ENCODE measurements at places on chromosomes 2 and 18.

DNA sequence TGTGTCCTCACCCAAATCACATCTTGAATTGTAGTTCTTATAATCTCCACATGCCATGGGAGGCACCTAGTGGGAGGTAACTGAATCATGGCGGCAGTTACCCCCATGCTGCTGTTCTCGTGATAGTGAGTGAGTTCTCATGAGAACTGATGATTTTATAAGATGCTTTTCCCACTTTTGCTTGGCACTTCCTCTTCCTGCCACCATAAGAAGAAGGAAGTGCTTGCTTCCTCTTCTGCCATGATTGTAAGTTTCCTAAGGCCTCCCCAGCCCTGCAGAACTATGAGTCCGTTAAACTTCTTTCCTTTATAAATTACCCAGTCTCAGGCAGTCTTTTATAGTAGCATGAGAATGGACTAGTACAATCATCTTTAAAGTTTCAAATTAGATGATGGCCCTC lies 902.4 kb upstream of the PIK3C3 start:
- no peak for DNase-seq

GRCh38 chr2:60597346-60597745 lies 43.9 kb upstream of the BCL11A start:
- DNase-seq = no peak

GRCh38 chr2:102239344-102239743 lies 52.5 kb downstream of the IL1RL2 start:
- no peak for DNase-seq

DNA sequence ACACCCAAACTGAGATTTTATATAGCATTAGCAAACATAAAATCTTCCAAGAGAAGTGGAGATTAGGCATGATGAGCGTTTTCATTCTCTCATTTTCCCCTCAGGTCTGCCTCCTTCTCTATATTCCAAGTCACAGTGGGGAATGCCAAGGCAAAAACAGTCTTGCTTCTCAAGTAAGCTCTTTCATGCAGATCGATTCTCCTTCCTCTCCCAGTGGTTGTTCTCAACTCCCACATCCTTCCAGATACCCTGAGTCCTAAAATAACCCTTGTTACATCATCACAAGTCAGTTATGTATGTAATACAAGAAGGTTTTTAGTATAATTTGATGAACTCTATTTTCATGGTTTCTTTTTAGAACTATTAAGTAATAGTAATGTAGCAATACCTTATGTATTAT lies 150.6 kb downstream of the TXNL1 start:
- DNase-seq = no peak

DNA sequence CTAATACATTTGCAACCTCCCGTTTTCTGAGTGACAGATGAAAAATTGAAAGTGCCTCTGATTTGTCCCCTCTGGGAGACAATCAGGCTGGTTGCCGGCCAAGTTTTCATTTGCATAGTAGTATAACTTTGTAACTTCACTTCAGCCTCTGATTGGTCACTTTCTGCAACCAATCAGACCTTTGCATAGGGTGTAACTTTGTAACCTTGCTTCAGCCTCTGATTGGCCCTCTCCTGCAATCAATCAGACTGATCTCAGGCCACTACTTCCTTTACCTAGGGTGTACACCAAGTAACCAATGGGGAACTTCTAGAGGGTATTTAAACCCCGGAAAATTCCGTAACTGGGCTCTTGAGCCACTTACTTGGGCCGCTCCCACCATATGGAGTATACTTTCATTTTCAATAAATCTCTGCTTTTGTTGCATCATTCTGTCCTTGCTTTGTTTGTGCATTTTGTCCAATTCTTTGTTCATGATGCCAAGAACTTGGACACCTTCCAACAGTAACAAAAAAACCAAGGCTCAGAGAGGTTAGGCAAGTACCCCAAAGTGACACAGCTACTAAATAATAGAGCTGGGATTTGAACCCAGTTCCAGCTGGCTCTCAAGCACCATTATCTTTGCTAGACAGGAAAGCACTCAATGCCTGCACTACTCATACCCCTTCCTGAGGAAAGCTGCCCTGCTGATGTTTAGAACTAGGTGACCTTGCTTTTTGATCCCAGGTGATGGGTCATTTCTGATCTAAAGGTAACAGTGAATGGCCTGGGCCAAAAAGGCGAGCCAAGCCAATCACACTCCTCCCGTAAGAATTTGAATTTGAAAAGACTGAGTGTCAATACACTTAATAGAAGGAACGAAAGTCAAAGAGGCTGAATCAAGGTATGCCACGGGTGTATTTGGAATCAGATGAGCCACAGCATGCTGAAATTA lies 10.9 kb upstream of the MYOM1 start:
- no peak for DNase-seq

- DNase-seq = peak; percentile 41
These were observed 533 bp downstream of the HPCAL1 start for GRCh38 chr2:10303181-10303693.

GRCh38 chr2:230052299-230052698 lies 16.4 kb downstream of the SLC16A14 start:
- no peak for DNase-seq

GRCh38 chr2:37851828-37852584 lies 73.1 kb upstream of the RMDN2 start:
- DNase-seq = peak; percentile 27

- DNase-seq = no peak
These were observed 15.8 kb downstream of the SERTAD2 start for GRCh38 chr2:64637931-64638330.

DNA sequence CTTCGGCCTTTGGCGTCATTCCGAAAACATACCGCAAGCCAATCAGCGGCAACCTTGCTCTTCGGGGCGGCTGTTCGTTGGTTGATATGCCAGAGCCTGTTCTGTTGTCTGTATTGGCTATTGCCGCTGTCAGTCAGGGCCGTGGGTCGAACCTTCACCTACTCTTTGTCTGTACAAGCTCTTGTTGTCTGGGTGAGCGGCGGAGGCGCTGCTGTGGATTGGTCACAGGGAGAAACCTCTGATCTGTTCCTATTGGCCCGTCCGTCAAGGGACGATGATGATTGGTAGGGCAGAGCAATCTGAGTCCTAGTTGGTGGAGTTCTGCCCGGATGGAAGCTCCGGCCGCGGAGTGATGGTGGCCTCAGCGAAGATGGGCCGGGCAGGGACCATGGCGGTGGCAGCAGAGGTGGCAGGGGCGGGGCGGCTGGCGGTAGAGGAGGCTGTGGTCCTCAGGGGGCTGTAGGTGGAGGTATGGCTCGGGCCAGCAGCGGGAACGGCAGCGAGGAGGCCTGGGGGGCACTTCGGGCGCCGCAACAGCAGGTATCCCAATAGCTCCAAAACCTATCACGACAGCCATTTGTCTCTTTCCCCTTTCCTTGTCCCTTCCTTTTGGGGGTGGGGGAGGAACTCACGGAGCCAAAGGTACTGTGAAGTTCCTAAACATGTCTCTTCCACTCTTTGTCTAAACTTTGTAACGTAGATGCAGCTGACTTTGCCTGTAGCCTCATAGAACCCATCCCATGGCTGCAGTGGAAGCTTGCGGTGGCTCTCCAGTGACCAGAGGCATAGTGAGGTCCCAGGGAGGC lies at the start of gene WBP1:
Gene WBP1, plus strand, starts transcription at position 307 of the 806 bp plus-strand sequence. Its CDS starts 165 bp downstream, at position 472.
- DNase-seq = peak; percentile 99

- no peak for DNase-seq
These were observed 108.1 kb downstream of the ACOXL start for GRCh38 chr2:110840508-110840907.

- DNase-seq = peak; percentile 57
These were observed 43.4 kb downstream of the ZNF516 start for GRCh38 chr18:76451396-76452331.

DNA sequence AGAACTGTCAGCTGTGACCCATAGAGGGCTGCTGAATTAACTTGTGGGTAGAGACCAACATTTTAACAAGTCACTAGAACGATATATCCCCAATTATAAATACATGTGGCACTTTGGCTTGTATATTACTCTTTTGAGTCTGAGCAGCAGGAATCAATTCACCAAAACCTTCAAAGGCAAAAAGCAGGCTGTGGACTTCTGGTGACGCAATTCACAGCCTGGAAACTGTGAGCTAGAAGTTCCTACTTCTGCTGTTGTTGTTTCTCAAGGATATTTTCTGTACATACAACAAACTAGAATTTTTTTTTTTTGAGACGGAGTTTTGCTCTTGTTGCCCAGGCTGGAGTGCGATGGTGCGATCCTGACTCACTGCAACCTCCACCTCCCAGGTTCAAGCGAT lies 37.3 kb downstream of the PTCD3 start:
- no peak for DNase-seq

DNA sequence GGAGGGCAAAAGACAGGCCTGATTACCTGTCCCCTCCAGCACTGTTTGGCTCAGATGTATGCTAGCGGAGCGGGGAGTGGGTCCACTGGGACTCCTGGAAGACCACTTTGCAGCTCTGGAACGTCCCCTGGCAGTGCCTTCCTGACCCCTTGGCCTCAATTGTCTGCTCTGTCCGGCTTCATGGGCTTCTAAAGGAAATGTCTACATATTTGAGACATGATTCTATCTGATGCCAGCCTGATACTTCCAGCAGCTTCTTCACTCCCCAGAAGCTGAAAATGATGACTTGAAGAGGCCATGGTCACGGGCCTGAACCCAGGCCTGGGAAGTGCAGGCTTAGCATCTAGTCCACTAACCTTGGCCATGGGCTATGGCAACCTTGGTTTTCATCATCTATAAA lies 112.1 kb downstream of the ACAA2 start:
- DNase-seq = no peak

DNA sequence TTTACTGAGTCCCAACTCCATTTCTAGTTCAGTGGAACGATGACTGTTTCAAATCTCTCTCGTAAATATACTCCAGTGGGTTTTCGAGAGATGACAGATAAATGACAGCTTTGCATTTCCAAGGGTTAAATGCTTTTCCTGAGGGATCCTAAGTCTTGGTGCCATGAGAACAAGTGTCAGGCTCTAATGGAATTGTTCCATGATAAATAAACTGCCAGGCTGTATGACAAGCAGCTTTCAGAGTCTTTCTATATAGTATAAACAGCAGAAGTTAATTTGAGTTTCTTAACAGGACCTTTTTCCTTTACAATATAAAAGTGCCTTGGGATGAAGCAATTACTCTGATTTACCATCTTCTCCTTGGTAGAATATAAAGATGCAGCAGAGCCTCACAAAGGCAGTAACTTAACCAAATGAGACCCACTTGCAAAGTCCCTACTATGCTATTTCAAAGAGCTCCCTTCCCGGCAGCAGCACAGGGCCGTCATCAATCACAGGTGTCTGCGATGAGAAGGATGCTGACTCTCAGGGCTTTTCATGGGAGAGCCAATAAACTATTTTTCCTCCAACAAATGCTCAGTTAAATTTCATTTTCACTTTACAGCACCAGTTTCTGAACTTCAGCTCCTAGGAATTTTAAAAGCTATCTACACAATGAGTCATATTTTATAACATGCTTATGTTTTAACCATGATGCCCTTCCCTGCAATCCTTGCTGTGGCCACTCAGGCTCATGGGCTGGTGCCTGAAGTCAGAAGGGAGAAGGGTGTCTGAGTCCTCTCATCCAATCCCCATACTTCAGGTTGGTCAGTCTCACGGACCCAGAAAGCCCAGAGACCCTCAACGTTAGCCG lies 123.8 kb downstream of the AFF3 start:
- no peak for DNase-seq

GRCh38 chr2:65922794-65923193 lies 490.4 kb upstream of the SPRED2 start:
- DNase-seq = peak; percentile 81

GRCh38 chr18:56067969-56068671 lies 480.1 kb upstream of the TCF4 start:
- DNase-seq = no peak

GRCh38 chr2:139048017-139048416 lies 267.8 kb upstream of the NXPH2 start:
- no peak for DNase-seq

DNA sequence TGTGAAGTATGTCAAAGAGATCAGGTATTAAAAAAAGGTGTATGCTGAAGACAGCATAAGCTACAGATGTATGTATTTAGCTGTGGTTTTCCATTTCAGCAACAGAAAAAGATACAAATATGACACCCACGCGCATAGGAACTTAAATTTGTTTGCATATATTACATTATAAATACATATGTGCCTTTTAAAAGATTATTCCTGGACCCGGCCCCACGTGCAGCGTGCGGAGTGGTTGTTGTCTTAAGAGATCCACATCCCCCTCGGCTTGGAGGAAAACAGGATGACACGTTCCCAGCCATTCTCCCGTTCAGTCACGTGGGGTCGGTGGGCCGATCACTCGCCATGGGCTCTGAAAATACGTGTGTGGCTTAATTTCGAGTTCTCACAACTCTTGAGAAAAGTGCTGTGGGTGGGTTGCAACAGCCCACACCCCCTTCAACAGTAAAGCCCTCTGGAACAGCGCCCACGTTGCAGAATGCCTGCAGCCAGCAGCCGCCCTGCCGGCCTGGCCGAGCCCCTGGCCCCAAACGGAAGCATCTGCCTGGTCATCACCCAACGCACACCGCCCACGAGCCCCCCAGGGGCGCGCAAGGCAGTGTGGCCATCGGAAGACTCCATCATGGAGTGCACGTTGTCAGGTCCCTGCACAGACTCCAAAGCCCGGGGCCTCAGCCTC lies 18.6 kb upstream of the KCNG2 start:
- no peak for DNase-seq

- DNase-seq = no peak
These were observed 21.8 kb downstream of the PDE1A start for GRCh38 chr2:182404975-182405561.

- DNase-seq = no peak
These were observed 15.2 kb downstream of the BOK start for GRCh38 chr2:241573741-241574140.

DNA sequence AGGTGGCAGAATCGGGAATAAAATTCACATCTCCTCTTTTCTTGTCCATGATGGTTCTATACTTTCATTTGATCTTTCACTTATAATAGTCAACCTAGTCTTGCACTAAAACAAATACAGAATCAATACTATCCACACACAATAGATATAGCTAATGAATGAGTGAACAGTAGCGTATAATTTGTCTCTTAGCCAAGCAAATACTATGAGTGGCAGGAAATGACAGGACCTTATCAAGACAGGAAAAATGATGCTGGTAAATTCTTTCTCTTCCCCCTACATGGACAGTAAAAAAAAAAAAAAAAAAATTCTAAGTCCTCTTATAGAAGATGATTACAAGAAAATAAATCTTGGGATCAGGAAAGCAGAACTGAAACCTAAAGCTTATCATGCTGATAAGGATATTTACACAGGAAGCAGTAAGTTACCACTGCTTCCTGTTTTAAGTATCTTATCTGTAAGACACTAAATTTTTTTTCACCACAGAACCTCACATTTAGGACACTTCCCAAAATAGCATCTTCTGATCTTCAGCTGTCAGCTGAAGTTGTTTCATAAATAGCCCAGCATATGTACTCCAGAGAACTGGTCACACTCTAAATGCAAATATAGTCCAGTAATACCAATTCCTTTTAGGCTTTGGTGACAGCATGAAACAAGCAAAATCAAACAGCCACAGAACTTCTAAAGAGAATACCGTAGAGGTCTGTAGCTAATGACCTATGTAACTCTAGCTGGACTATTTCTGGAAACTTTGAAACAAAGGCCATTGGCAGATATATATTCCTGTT lies 27.0 kb downstream of the IRS1 start:
- peak; percentile 72 for DNase-seq

- DNase-seq = no peak
These were observed 2.4 kb downstream of the TSGA10 start for GRCh38 chr2:99152199-99152895.

GRCh38 chr2:106954304-106954703 lies 68.3 kb upstream of the ST6GAL2 start:
- no peak for DNase-seq
